CD4-positive, alpha-beta T cell treated with Interleukin-12 subunit alpha and Interleukin-12 subunit beta, for 1 hour (primary cell): ENCODE measurements at places on chromosomes 12 and 14.

GRCh38 chr12:53493610-53494391, 5.5 kb downstream of the MAP3K12 start:
- DNase-seq, result no peak

DNA sequence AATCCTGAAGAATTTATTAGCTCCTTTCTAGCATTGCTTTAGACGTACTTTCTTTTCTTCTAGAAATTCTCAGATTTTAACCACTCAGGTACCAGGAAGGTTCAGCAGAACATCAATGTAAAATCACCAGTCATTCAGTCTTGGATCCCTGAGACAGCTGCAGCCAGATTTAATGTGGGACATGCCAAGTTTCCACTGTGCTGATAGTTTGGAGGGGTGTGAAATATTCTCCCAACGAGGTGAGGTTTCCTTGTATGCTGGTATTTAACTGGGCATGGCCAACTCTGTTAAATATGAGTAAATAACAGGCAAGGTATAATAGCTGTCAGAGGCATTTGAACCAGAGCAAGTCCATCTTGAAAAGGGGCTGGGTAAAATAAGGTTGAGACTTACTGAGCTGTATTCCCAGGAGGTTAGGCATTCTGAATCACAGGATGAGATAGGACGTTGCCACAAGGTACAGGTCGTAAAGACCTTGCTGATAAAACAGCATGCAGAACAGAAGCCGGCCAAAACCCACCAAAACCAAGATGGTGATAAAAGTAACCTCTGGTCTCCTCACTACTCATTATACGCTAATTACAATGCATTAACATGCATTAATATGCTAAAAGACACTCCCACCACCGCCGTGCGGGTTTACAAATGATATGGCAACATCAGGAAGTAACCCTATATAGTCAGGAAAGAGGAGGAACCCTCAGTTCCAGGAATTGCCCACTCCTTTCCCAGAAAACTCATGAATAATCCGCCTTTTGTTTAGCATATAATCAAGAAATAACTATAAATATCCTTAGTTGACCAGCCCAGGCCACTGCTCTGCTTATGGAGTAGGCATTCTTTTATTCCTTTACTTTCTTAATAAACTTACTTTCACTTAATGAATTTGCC, 75.2 kb upstream of the RASSF8 start:
- no peak for DNase-seq

- no peak for DNase-seq
Measured at GRCh38 chr12:2198005-2198501, 145.3 kb downstream of the CACNA1C start.

GRCh38 chr14:50070840-50071548, 45.4 kb downstream of the VCPKMT start:
- DNase-seq, result no peak

DNA sequence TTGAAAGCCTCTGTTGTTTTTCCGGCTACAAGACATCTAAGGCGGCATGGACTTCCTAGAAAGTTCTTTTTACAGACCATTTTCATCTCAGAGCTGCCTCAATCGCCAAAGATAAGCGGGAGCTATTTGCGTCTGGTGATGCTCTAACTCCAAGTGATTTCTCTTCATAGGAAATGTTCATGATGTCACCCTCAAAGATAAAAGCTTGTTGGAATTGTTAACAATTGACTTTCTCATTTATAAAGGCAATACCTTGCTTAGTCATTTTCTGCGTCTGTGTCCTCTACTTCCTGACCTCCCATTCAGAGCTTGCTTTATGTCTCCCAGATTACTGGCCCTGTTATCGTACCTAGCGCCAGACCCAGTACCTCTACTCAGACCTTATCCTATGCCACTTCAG, 259.0 kb upstream of the G2E3 start:
- no peak for DNase-seq

DNA sequence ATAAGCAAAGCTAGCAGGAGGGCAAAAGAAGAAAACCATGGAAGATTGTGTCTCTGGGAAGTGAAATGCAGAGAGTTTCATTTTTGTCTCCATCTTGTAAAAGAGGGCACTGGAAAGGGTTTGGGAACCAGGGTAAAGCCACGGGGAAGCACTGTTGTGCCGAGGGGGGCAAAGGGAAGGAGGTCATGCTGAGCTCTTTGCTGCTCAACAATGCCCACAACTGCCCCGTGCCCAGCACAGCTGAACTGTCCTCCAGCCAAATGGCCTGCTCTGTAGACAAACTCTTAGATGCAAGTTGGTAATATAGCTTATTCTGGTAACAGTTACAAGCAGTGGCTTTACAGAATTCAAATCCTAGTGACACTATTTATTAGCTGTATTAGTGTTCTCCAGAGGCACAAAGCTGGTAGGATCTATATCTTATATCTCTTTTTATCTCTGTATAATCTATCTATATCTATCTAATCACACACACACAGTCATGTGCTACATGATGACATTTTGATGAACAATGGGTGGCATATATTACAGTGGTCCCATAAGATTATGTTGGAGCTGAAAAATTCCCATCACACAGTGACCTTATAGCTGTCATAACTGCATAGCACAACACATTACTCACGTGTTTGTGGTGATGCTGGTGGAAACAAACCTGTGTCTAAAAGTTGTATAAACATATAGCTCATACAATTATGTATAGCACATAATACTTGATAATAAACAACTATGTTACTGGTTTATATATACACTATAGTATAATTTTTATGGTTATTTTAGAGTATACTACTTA, 203.4 kb upstream of the DDHD1 start:
- no peak for DNase-seq

GRCh38 chr14:80176893-80177292, 34.4 kb downstream of the DIO2 start:
- no peak for DNase-seq

GRCh38 chr14:72754949-72755348, 139.0 kb downstream of the DPF3 start:
- no peak for DNase-seq

GRCh38 chr12:122099280-122099749, 20.8 kb downstream of the MLXIP start:
- no peak for DNase-seq

GRCh38 chr12:92676710-92677109, 26.1 kb upstream of the PLEKHG7 start:
- DNase-seq, result no peak

GRCh38 chr14:72544615-72545387, 349.1 kb downstream of the DPF3 start:
- no peak for DNase-seq

DNA sequence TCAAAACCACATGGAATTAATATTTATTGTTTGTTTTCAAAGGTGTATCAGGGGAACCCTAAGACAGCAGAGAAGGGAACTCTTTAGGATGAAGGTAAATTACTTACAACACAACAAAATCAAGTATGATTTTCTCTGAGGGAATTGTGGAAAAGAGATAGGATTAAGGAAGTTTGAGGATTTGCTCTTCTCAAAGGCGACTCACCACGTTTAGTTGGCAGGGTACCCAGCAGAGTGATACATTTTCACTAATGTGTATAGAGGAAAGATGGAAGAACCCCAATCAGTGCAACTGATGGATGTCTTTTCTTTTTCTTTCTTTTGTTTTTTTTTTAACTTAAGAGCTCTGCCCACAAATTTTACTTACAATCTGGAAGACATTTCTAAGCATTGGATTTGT, 499.2 kb downstream of the CCER1 start:
- DNase-seq, result no peak

DNA sequence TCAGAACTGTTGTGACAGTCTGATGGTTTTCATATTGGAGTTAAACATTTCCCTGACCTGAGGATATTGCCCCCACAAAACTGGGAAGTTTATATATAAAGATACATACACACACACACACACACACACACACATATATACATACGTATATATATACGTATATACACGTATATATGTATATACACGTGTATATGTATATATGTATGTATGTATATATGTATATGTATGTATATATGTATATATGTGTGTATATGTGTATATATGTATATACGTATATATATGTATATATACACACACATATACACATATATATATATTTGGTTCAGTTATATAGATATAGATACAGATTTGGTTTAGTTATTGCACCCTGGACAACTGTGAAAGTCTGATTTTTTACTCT, 65.7 kb downstream of the ATP2B1 start:
- no peak for DNase-seq

- DNase-seq, result no peak
Measured at GRCh38 chr12:121288158-121288845, 8.2 kb downstream of the CAMKK2 start.
